SK-N-SH (cell line): ENCODE measurements at places on chromosomes 16 and 17.

GRCh38 chr17:64983708-64984107, 64.4 kb upstream of the LRRC37A3 start:
- no peak for DNase-seq

DNA sequence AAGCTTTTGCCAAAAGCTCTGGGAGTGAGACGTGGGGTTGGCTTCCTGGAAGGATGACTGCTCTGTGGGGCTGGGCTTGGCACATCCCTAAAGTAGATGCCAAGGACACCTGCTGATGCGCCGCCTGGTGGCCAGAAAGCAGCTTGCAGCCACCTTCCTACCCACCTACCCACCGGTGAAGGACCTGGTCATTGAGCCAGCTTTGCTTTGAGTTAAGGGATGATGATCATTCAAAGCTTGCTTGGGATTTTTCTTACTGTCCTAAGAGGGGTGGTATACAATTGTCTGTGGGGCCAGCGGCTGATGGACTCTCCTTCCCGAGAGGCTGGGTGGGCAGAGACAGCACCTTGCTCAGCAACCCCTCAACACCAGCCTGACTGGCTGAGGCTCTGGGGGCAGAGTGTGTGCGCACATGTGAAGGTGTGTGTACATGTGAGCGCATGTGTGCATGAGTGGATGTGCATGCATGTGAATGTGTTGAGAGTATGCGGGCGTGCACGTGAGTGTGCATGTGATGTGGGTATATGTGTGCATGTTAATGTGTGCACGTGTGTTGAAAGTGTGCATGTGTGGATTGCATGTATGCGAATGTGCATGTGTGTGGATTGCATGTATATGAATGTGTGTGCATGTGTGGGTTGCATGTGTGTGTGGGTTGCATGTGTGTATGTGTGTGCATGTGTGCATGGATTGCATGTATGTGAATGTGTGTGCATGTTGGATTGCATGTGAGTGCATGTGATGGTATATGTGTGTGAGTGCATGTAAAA, 18.6 kb downstream of the C1QTNF1 start:
- DNase-seq, result peak; percentile 90

GRCh38 chr17:34242587-34243363, 12.3 kb upstream of the CCL2 start:
- DNase-seq, result no peak

GRCh38 chr16:68499006-68499405, 40.1 kb upstream of the ZFP90 start:
- DNase-seq, result peak; percentile 55

- DNase-seq, result no peak
Observed at GRCh38 chr17:8137645-8138373, 13.9 kb upstream of the HES7 start.

DNA sequence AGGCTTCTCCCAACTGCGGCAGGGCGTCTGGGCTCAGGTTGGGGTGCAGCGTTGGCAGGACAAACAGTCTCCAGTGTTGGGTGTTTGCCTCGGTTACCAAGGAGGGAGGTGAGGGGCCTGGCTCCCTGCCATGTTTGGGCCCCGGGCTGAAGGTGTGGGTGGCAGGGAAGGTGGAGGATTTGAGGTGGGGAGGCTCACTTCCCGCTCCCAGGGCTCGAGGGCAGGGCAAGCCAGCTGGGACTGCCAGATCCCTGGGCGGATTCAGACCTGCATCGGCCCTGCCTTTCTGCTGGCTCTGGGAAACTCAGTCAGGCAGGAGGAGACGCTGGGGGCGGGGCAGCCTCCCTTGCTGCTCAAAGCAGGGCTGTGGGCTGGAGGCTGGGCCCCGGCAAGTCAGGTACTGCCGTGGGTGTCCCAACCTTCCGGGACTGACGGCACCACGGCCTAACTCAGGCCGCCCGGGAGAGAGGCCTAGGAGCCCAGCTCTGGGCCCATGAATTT, 31.3 kb upstream of the KRT17 start:
- DNase-seq, result no peak

GRCh38 chr17:75571885-75572215, 15.8 kb upstream of the MYO15B start:
- no peak for DNase-seq

- no peak for DNase-seq
Observed at GRCh38 chr17:18158022-18158600, 25.5 kb upstream of the ALKBH5 start.

DNA sequence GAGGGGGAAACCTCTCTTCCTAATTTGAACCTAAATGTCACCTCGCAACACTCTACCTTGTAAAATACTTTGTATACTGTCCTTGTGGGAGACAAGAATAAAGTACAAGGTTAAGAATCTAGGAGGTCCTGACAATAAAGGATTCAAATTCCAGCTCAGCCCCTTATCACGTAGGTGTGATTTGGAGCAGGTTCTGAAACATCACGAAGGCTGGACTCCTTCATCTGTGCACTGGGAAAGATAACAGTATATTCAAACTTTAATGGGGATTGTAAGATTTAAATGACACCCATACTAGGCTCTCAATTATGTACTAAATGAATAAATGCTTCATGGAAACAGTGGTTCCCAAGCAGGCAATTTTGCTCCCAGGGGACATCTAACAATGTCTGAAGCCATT, 2.1 kb downstream of the TXNDC11 start:
- no peak for DNase-seq

DNA sequence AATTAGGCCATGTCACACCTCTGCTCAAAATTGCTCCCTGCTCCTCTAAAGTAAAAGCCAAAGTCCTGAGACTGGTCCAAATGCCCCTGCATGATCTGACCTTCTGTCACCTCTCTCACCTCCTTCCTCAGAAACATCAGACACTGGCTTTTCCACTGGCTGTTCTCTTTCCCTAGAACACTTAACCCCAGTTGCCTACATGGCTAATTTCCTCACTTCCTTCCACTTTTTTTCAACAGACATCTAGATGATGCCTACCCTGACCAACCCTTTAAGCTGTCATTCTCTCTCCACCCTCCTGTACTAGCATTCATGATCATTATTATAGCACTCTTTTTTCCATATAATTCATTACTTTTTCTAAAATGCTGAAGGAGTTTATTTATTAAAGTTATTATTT, 31.0 kb downstream of the CCT6B start:
- DNase-seq, result no peak

DNA sequence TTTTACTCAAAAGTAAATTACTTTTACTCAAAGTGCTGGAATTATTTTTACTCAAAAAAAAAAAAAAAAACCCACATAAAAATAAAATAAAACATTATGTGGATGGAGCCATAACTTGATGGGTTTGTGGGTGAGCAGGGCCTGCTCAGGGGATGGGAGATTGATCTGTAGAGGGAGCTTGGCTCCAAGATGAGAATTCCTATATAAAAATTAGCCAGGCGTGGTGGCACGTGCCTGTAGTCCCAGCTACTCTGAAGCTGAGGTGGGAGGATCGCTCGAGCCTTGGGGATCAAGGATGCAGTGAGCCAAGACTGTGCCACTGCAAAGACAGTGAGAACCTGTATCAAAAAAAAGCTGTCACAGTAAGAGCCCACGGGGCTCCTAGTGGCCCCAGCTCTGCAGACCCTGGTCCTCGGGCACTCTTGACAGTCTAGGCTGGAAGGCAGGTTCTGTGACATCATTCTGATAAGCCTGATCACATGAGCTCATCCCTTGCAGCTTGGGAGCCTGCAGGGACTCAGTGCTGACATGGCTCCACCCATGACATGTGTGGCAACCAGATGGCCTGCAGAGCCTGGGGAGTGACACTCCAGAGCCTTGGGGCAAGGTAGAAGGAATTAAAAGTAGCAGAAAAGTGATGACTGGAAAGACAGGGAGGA, 42.5 kb downstream of the ST3GAL2 start:
- DNase-seq, result peak; percentile 91

- DNase-seq, result no peak
Observed at GRCh38 chr17:82803606-82804005, 36.2 kb downstream of the ZNF750 start.

GRCh38 chr17:38798614-38799500, 499 bp downstream of the PIP4K2B start:
- DNase-seq, result peak; percentile 78

DNA sequence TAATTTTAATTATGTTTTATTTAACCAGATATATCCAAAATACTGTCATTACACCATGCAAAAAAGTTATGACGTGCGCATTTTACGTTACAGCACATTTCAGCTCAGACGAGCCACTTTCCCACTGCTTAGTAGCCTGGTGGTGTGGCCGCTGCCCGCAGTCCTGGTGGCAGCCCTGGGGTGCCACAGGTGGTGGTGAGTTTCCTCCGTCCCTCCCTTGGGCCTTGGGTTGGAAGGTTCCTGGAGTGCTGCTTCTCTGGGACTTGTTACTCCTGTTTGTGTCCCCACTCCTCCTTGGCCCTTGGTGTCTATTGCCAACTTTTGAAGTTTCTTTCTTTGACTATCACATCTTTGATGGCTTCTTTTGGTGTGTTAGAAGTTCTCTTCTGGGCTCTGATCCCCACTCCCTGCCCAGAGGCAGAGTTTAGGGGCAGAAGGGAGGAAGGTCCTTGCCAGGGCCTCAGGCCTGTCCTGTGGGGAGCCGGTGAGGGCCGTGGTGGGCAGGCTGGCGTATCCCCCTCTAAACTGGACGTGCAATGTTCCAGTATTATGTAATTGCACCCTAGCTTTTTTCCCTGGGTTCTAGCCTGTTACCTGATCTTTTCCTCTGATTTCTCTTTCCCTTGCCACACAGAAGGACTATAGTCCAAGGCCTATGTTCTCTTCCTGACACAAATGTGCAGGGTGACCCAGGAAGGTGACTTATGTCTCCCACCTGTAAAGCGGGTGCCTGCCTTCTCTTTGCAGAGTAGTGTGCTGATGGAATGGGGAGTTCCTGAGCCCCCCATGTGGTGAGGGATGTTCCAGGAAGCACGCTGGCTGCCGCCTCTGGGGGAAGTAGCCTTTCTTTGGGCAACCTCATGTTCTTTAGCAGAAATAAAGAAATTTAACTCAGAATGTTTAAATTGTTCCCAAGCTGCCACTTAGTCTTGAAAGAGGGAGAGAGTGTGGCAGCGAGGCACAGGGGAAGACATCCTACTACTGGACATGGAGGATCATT, 8.4 kb downstream of the MPRIP start:
- no peak for DNase-seq

DNA sequence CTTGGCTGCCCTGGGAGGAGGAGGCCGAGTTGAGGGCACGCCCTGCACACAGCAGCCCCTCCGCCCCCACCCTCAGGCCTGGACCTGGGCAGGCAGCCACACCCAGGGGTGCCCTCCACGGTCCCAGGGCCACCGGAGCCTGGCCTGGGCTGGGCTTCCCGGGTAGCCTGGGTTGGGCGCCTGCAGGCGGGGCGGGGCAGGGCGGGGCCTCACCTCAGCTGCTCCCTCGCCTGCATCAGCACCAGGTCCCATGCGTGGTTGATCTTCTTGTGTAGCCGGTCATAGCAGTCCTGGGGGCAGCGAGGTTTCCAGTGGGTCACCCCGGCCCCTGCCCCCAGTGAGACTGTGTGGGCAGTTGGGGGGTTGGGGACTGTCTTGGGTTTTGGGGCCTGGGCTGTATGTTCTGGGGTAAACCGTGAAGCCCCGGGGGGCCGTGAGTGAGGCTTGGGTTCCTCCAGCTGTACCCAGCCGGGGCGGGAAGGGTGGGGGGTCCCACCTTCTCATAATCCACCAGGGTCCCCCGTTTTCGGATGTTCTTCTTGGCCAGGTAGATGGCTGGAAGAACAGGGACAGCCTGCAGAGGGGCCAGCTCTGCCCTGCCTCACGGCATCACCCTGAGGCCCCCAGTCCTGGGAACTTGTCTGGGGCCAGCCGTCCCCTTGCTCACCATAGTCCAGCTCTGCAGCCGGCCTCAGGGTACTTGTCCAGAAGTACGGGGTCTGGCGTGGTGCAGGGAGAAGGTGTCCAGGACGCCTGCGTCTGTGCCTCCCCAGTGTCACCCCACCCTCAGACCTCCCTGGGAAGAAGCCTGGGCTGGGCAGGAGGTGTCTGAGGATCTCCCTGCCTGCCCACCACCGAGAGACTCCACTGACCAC, 2.0 kb downstream of the RGS11 start:
- DNase-seq, result no peak

DNA sequence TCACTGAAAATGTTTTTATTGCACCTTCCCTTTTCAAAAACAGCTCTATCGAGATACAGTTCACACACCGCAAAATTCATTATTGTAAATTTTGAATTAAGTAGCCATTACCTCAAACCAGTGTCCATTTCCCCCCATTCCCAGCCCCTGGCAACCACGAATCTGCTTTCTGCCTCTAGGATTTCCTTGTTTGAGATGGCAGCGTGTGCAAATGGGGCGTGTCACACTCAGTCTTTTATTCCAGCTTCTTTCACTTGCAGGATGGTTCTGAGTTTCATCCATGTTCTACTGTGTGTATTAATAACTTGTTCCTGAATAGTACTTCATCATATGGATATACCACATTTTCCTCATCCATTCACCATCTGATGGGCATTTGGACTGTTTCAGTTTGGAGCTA, 14.8 kb downstream of the ACSF3 start:
- DNase-seq, result no peak

DNA sequence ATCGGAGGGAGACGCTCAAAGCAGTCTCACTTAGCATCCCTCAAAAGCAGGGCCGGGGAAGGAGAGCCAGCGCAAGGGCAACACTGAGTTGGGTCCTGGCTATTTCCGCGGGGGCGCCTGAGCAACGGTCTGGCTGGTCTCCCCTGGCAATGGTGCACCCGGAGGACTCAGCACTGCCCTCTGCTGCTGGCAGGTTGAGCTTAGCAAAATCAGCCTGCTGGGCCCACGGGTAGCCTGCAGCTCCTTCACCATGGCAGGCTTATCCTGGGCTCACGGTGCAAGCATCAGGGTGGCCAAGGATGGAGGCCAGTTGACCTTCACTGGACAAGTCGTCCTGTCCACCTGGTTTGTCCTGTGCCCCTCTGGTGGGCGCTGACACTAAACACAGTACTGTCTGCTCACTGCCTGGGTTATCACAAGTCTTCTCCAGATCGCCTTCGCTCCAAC, 14.4 kb upstream of the ALDH3A1 start:
- DNase-seq, result peak; percentile 92

DNA sequence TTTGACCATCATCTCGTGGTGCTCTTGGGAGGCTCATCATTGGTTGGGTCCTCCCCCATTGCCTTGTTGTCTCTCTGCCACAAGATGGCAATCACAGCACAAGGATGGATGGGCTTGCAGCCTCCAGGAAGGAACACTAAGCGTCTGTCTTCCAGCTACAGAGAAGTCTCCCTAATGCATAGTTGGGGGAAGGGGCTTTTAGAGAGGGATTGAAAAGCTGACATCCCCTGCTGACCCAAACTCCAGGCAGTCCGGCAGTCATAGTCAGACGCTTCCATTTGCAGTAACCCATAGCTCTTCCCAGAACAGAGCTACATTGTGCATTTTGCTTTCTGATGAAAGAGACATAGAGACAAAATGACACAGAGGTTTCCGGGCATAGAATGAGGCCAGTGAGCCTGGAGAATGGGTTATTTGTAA, 111.4 kb downstream of the UTP18 start:
- DNase-seq, result peak; percentile 85
